ENCODE measurements at places on chromosomes 5 and 9.

DNA sequence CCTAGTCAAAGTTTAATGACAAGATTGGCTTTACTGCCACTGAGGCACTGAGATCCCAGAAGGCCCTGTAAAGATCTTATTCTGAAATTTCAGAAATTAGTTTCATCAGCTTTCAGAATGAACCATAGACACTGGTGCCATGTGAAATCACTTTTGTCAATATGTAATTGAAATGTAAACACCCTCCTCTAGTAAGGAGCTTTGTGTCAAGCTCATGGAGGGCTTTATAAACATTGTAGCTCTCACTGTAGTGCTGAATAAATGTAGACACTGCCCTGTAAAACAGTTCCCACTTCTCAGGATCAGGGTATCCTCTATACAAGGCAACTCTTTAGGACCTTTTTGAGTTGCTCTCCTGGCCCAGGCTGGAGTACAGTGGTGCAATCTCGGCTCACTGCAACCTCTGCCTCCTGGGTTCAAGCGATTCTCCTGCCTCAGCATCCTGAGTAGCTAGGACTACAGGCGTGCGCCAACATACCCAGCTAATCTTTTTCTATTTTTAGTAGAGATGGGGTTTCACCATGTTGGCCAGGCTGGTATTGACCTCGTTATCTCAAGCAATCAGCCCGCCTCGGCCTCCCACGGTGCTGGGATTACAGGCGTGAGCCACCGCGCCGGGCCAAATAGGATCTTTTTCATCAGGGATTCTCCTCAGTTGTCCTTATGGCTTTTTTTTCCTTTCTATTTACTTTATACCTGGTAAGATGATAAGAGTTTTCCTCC lies 1823.9 kb upstream of the CDH9 start:
- DNase-seq: no peak

DNA sequence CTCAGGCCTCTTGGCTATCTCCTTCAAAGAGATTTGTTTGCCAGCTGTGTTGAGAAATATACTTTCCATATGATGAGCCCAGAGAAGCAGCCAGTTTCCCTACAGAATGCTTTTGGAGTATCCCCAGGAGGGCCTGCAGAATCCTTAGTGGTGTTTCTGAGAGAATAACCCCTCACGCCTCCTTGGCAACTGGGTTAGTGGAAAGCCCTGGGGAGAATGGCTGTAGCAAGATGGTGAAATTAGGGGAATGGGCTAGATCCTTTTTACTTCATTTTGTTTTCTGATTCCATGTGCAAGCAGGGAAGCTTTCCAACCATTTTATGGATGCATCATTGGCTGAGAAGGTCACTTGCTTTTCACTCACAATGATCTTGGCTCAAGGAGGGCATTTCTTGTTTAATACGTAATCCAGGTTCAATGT lies 364.6 kb downstream of the DMRT2 start:
- DNase-seq: no peak

DNA sequence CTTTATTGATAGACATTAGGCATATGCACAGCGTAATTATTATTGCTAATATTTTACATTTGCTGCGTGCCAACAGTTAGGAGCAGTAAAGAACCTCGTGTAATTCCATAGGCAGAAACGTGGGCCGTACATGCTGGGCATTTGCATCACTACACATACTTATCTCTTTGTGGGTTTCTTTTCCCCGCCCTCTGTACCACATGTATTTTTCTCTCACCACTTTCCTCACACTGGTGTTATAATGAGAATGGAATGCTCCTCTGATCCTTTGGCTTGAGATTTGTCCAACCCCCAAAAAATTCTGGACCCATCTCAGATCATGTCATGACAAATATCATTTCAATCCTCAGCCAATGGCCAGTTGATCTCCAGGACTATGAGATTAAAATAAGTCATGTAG lies 1952.6 kb upstream of the WWC1 start:
- DNase-seq: no peak

DNA sequence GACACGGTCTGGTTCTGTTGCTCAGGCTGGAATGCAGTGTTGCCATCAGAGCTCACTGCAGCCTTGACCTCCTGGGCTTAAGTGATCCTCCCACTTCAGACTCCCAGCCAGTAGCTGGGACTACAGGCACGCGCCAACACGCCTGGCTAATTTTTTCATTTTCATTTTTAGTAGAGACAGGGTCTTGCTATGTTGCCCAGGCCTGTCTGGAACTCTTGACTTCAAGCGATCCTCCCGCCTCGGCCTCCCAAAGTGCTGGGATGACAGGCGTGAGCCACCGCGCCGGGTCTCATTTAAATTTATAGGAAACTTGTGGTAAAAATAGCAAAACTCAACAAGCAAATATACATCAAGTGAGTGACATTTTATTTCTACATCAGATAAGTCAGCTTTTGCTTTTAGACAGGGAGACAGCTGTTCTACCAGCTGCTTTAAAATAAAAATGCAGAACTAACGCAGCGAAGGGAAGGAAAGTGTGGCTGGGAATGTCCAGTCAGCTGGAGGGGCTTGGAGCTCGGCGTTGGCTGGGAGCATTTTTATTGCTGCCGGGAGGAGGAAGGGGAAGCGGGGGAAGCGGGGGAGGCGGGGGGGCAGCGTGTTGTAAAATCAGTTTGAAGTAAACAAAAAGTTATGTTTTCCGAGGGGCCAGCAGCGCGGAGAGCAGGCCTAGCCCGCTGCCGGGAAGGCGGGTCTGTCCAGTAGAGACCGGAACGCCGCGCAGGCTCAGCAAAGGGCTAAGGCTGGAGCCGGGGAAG lies 707 bp upstream of the ZFYVE16 start:
- DNase-seq: peak; percentile 5

- DNase-seq: no peak
Measured at GRCh38 chr9:133884907-133885744, 107.0 kb downstream of the VAV2 start.

DNA sequence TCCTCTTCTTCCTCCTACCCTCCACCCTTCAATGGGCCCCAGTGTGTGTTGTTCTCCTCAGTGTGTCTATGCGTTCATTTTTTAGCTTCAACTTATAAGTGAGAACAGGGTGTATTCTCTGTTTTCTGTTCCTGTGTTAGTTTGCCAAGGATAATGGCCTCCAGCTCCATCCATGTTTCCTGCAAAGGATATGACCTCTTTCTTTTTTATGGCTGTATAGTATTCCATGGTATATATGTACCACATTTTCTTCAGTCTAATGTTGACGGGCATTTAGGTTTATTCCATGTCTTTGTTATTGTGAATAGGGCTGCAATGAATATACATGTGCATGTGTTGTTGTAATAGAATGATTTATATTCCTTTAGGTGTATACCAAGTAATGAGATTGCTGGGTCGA lies 634.9 kb upstream of the SEMA6A start:
- DNase-seq: no peak

GRCh38 chr5:28012538-28012937 lies 974.2 kb upstream of the CDH9 start:
- no peak for DNase-seq

GRCh38 chr5:2861605-2862004 lies 110.1 kb upstream of the IRX2 start:
- no peak for DNase-seq

DNA sequence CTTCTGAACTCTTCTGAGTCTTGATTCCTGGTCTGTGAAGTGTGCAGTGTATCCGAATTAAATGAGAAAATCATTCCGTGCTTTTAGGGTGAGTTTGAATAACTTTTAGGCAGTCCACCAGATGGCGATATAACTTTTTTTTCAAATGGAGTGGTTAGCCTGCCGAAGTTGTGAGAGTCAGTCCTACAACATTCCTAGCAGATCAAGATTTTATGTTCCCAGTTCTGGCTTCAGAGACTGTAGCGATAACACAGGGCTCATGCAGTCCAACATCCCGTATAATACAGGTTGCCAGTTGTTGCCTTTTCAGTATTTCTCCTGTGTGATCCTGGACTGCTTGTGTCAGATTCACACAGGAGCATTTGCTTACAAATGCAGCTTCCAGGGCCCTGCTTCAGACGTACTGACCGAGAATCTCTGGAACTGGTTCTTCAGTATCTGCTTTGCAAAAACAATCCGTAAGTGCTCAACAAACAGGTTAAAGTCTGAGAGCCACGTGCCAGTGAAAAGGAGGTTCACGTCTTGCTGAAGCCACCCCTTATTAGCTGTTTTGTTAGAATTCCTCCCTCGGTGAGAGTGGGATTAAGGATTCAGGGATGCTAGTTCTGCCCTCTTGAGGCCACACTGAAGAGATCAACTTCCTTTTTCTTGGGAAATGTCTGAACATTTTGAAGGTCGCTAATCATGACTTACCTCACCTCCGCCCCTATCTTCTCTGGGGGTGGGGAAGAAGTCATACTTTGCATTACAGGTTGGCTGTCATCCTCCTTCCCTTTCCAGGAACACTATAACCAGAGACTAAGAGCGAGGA lies 22.8 kb downstream of the SMIM3 start:
- peak; percentile 44 for DNase-seq

DNA sequence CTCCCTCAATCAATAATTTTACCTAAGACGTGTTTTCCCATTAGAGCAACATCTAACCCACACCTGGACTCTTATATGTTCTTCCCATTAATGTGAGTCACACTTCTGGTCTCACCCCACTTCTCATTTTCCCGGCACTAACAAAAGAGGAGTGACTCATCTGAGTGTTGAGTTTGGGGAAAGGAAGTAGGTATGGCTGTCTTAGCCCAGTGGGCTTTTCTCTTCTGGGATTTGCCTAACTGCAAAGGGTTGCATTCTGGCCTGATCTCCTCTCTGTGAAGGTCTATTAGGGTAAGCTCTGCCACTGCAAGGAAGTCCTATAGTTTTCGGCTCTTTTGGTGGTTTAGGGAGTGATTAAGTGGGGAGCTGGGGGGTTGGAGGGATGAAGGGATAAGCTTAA lies 195.6 kb downstream of the KIAA0825 start:
- peak; percentile 16 for DNase-seq

GRCh38 chr5:53879708-53880323 lies 319.4 kb downstream of the NDUFS4 start:
- no peak for DNase-seq

GRCh38 chr9:82170866-82171265 lies 182.3 kb downstream of the SPATA31D1 start:
- DNase-seq: no peak

GRCh38 chr9:125479846-125480615 lies 218.4 kb downstream of the GAPVD1 start:
- DNase-seq: no peak

DNA sequence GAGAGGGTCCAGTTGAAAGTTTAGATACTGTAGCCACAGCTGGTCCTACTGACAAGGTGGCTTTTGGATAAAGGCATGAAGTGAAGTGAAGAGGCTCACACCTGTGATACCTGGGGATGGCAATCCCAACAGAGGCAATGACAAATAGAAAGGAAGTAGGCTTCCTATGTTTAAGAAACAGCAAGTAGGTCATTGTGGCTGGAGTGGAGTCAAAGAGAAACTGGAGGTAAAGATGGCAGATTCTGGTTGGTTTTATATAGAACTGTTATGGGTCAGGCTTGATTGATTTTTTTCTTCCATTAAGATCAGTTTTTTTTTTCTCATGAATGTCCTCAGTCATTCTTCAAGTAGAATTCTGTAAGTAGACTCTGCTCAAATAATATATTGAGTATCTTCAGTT lies 79.5 kb downstream of the ANXA1 start:
- no peak for DNase-seq

GRCh38 chr5:23506329-23507236 lies 826 bp upstream of the PRDM9 start:
- DNase-seq: no peak

GRCh38 chr5:307306-307705 lies 14.2 kb upstream of the AHRR start:
- no peak for DNase-seq

DNA sequence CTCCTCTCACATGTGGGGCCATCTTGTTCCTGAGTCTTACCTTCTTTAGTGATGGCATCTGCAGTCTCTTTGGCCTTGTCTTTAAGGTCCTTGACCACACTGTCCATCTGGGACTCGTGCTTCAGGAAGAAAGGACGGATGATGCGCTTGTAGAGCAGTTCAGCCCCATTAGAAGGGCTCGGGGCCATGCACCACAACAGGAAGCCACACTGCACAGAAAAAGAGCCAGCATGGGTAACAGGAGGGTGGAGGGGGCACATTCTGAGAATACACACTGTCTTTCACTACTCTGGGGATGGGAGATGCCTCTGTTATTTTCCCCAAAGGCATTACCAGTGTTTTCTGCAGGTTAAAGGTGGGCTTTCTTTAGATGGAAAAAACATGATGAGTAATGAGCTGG lies 25.9 kb downstream of the SRP19 start:
- DNase-seq: no peak

- DNase-seq: no peak
Measured at GRCh38 chr5:172918421-172919371, 40.5 kb upstream of the RPL26L1 start.

DNA sequence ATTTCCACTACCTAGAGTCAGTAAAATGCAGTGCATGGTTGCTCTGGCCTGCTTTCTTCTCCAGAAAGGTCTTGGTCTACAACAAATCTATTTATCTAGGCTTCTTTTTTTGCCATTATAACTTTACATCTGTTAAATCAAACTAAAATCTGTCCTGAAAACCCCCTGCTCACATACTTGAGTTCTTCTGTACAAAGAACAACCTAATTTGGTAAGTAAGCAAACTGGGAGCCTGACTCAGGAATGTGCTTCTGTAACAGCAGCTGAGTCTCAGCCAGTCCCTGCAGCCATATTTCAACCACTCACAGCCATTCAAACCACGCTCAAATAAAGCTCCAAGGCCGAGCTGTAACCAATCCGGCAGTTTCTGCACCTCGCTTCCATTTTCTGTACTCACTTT lies 95.8 kb downstream of the PLPP1 start:
- DNase-seq: no peak

DNA sequence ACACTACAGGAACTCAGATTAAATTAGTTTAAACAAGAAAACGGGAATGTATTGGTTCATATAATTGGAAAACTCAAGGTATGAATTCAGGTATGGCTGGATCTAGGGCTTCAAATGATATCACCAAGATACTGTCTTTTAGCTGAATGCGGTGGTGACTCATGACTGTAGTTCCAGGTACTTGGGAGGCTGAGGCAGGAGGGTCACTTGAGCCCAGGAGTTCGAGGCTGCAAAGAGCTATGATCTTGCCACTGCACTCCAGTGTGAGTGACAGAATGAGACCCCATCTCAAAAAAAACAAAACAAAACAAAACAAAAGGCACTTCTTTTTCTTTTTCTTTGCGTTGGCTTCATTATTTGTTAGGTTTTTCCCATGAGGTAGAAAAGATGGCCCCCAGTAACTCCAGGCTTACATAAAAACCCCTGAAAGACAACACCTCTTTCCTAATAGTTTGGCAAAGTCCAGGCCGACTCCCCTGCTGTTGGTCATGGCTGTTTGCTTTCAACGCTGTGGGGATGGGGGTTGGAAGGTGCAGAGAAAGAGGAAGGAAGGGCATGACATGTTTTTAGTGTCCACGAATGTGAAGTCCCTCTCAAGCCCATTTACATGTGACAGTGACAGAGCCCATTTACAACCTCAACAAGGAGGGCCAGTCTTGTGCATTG lies 39.8 kb upstream of the CRB2 start:
- no peak for DNase-seq

DNA sequence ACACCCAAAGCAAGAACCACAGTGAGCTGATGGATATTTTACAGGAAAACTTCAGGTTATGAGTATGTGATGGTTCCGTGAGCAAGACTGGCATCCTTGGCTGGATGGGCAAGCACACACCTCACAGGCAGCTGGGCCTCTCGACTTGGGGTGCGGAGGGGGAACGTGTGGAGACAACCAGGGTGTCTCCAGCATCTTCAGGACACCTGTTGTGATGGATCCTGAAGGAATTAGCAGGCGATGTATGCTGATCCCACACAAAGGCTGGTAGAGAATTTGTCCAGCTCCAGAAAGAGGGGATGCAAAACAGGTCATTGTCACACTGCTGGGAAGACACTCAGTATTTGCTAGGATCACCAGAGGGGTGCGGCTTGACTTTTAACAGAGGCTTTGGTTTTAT lies 42.7 kb downstream of the SECISBP2 start:
- no peak for DNase-seq
